Stimulated activated CD4-positive, alpha-beta T cell treated with anti-CD3 and anti-CD28 coated beads, Interleukin-4, amount 100 ng/mL, for 24 hours (primary cell): ENCODE measurements at places on chromosomes 4 and X.
A peak's percentile ranks its signal among the peaks of the same experiment; 100 is the strongest.

- DNase-seq = no peak
Measured at GRCh38 chr4:83281307-83281706, 3.3 kb downstream of the COQ2 start.

DNA sequence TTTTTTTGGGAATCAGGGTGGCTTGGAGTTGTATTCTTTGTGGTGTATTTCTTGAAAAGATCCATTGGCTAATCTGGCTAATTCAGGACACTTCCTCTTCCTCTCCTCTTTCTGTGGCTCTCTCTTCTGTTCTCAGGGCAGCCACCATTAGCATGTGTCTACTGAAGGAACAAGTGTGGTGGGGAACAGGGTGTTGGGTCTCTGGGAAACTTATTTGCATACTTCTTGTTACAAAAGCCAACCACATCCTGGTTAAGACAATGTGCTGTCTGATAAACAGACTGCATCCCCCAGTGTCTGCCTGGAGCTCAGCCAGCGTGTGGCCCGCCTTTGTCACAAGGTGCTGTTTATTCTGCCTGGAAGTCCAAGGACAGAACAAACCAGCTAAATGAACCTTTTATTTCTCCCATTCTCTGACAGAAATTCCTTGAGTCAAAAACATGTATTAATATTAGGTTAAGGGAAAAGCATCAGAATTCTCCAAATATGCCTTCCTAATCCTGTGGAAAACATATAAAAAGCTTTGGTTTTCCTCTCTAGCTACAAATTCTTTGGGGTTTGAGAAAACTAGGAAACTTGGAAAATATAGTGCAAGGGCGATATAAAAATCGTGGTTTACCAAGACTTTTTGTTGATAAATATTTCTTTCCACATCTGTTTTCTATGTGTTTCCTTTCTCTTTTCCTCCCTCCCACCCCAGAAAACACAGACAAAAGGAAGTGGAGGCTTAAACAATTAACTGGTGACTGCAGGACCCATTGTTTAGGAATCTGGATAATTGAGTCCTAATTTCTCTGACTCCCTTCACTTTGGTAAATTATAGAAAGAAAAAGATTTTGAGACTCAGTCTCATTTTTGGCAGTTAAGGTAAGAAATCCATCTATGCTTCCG, 203.6 kb downstream of the SPRY1 start:
- DNase-seq = peak; percentile 7

DNA sequence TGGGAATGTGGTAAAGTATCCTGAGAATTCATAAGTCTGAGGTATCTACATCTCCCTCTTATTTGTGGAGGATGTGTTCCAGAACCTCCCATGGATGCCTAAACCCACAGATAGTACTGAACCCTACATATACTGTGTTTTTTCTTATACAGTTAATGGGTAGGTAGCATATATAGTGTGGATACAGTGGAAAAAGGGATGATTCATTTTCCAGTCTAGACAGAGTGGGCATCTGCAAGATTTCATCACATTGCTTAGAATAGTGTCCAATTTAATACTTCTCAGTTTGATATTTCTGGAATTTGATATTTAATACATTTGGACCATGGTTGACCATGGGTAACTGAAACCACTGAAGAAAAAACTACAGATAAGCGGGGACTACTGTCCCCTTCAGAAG, 155.0 kb upstream of the ANKRD50 start:
- DNase-seq = no peak

DNA sequence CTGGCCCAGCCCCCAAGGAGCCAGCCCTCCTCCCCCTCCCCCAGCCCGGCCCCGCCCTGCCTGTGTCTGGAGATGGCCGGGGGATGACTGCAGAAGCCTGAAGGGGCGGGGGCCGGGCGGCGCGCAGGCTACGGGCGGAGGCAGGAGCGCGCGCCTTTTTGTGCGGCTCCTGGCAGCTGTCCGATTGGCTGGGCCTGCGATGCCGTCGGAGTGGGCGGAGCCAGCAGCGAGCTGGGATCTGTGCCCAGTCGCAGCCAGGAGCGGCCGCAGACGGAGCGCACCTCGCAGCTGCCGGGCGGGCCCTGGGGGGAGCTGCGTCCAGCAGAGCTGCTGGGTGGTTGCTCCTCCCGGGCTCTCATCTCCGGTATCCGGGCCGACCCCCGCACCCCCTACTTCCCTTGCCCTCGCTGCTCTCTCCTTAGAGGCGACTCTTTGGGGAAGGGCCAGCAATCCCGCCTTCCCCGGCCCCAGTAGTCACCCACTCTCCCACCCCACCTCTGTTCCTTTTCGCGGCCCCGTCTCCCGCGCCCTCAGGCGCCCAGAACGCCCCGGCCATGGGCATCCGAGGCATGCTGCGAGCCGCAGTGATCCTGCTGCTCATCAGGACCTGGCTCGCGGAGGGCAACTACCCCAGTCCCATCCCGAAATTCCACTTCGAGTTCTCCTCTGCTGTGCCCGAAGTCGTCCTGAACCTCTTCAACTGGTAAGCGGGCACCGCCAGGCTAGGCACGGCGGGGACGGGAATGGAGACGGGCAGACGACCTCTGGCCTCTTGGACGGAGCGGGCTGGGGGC, at the start of gene GABRQ:
TSS of gene GABRQ (plus strand) at position 247 of the 794 bp plus-strand sequence. CDS start at position 555, 308 bp downstream.
- DNase-seq = no peak

- no peak for DNase-seq
Measured at GRCh38 chr4:73770917-73771316, 30.5 kb downstream of the CXCL8 start.

- peak; percentile 3 for DNase-seq
Measured at GRCh38 chrX:151488677-151489076, 74.8 kb upstream of the PASD1 start.

DNA sequence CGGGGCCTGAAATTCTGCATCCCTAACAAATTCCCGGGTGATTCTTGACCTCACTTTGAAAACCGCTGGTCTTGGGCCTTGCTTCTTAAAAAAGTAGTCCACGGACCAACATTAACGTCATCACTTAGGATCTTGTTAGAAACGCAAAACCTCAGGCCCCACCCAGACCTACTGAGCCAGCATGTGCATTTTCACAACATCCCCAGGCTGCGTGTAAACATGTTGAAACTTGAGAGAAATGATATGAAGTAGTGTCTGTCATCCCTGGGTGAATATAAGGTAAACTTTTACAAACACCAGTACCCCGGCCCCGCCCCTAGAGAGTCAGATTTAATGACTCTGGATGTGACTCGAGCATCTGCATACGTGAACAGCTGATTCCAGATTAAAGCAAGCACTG, 33.7 kb downstream of the SORBS2 start:
- DNase-seq = no peak
